ENCODE measurements at places on chromosomes 4 and X.

GRCh38 chr4:108988464-108989195 lies 225.8 kb upstream of the ETNPPL start:
- DNase-seq, result no peak

GRCh38 chrX:135463937-135464336 lies 42.2 kb downstream of the SMIM10L2A start:
- peak; percentile 1 for DNase-seq

DNA sequence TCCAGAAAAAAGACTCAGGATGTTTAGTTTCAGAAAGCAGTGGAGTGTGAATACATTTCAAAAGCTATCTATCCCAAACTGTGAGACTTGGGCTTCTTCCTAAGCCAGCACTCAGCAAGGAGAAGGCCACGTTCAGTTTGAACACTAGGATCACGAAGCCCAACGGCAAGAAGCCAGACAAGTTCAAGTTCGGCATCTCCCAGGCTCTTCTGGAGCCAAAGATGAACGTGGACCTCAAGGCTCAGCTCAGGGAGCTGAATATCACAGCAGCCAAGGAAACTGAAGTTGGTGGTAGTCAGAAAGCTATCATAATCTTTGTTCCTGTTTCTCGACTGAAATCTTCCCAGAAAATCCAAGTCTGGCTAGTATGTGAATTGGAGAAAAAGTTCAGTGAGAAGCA lies 7.6 kb downstream of the PLAC1 start:
- DNase-seq, result no peak

GRCh38 chr4:13523591-13524503 lies 20.5 kb downstream of the NKX3-2 start:
- DNase-seq, result no peak

DNA sequence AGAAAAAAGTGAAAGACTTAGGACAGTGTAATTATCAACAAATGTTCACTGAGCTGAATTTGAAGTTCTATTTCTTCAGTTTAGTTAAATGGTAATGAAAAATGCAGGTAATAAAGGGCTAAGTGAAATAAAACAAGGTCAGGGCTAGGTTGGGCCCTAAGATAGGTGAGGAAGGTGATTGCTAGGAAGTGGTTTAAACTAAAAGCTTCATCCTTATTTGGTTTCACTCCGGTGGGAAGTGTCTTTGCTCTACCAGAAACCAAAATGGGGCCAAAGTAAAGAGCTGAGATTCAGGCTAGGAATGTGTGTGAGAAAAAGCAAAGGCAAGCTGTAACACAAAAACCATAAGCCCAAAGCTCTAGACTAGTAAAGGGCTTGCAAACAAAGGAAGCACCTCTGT lies 31.0 kb downstream of the TAB3 start:
- no peak for DNase-seq

GRCh38 chr4:6331018-6331417 lies 61.4 kb downstream of the WFS1 start:
- DNase-seq, result peak; percentile 37

GRCh38 chr4:141680060-141680459 lies 43.7 kb downstream of the IL15 start:
- no peak for DNase-seq

DNA sequence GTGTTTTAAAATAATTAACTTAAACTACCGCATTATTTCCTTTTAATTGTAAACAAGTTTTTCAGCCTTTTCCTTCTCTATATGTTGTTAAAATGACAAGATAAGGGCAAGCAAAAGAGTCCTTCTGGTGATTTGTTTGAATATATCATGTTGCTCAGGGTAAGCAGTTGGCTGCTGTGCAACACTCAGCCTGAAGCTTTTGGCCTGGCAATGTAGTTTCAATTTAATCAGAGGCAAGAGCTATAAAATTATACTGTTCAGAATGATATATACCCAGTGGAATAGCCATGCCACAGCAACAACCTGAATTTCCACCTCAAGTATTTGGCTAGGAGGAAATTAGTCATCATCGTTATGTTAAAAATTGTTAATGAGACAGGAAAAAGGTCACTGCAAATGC lies 53.4 kb downstream of the GRXCR1 start:
- no peak for DNase-seq

GRCh38 chr4:88623097-88623496 lies 30.8 kb downstream of the HERC3 start:
- no peak for DNase-seq

- DNase-seq, result no peak
Measured at GRCh38 chr4:16745009-16745635, 153.3 kb downstream of the LDB2 start.

GRCh38 chr4:7348946-7349900 lies 85.5 kb downstream of the PSAPL1 start:
- no peak for DNase-seq

DNA sequence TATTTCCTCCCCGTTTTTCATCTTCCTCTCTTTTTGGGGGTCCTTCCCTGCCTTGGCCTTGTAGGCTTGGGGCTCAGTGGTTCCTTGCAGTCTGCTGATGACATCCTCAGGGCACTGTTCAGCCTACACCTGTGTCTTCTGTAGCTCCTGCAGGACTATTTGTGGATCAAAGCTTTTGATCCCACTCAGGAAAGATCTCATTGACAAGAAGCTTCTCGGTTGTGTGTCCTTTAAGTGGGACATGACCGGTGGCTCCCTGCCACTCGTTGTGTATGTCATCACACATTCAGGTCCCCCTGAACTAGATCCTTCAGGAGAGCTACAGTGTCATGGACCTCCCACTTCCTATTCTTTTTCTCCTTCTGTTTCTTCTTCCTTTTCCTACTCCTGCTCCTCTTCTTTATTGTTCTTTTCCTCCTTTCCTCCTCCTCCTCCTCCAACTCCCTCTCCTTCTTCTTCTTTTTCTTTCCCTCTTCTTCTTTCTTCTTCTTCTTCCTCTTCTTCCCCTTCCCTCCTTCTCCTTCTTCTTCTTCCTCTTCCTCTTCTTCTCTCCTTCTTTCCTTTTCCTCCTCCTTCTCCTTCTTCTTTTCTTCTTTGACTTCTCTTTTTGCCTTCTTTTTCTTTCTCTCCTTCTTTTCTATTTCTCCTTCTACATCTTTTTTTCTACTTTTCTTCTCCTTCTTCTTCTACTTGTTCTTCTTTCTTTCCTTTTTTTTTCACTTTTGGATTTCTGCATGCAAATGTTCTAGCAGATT lies 67.8 kb downstream of the NBDY start:
- no peak for DNase-seq

DNA sequence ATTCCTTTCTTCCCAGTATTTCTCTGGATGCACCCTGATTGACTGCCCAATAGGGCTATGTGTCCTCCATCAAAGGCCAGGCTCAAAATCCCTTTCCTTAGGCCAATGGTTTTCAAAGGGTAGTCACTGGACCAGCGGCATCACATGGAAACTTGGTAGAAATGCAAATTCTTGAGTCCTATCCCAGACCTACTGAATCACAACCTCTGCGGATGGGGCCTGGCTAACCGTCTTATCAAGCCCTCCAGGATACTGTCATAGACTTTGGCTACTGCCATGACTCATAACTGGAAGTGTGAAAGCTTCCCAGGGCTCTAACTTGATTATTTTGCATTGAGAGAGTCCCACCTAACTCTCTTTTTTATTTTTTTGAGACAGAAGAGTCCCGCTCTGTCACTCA lies 71.9 kb upstream of the TFDP3 start:
- no peak for DNase-seq

DNA sequence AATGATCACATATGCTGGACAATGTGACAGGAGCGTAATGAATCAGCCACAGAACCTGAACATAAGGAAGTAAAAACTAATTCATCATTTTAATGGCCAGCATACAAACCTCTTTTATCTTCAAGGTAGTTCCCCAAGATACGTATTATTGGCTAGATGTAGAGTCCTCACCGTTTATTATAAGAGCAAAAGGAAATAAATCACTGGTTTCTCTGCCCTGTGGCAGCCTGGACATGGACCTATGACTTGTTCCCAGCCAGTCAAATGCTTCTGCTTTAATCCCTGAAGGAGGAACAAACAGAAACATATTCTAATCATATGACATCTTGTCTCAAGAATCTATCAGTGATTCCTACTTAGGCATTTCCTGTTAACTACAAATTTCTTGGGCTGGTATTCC lies 86.8 kb upstream of the FAM241A start:
- no peak for DNase-seq

GRCh38 chrX:24002167-24002566 lies 24.8 kb downstream of the KLHL15 start:
- no peak for DNase-seq

DNA sequence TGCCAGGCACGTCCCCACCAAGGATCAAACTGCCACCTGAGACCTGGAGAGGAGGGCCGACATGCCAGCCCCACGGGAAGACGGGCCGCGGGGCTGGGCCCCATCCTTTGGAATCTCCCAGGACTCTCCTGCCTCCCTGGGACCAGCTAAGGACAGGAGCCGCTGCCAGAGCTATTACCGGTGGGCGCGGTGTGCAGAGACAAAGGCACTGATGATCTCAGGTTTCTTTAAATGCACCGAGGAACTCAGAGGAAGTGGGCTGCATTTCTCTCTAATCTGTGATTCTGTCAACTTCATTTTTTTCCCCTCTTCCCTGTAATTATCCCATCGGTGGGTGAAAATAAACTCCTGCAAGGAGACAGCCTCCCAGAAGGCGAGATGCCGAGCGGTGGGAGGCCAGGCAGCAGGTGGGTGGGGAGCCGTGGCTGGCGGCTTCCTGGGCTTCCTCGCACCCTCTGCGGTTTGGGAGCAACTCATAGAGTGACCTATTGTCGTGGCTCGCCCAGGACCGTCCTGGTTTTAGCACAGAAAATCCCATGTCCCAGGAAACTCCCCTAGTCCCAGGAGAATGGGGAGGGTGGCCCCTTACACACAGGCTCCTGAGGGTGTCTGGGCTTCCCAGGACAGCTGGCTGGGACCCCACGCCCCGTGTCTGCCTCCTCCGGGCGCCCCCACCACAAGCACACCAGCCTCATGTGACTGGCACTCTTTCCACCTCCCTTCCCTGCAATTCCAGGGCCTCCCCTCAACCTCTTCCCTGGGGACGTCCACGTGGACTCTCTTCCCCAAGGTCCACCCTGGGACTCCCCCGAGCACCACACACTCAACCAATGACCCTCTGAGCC lies 62.3 kb upstream of the ADRA2C start:
- no peak for DNase-seq

GRCh38 chrX:87578978-87579377 lies 61.4 kb downstream of the KLHL4 start:
- no peak for DNase-seq

- no peak for DNase-seq
Measured at GRCh38 chrX:129496625-129497024, 26.7 kb downstream of the SMARCA1 start.

DNA sequence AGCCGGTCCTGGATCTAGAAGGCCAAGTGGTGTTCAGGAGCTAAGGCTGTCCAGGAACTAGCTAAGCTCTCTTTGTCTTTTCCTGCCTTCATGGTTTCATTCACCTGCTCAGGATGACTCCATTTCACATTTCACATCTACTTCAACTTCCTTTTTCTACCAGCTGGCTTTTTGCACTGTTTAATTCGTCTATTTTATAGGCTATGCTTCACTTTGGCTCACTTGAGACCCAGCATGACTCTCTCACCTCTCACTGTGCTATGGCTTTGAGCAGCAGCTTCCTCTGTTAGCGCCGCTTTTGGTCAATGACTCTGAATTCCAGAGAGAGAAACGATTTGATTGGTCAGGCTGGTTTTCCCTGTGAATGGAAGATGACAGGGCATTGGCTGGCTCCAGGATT lies 213.5 kb upstream of the CLNK start:
- no peak for DNase-seq

GRCh38 chr4:160175064-160175643 lies 1072.3 kb downstream of the RAPGEF2 start:
- no peak for DNase-seq

DNA sequence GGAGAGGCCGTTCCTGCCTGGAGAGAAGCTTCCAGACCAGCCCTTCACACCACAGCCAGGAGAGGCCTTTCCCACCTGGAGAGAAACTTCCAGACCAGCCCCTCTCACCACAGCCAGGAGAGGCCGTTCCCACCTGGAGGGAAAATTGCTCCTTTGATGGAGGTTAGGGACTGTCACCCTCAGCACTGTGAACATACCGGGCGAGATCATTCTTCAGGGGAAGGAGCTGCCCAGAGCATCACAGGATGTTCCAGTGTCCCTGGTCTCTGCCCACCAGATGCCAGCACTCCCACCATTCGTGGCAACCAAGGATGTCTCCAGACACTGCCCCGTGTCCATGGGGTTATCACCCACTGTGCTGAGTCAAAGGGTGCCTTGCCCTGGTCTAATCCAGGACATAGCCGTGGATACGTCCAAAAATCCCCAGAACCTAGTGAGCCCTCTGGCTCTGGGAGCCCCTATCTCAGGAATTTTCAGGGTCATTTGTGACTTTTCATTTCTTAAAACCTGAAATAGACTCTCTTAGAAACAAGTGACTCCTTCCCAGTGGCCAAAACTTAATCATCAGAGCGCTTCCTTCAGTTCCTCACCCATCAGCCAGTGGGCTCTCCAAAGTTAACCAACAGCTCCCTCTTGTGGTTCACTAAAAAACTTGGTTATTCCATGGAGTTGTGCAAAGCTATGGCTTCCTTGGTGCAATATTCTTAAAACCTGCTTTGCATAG lies 80.2 kb downstream of the CRMP1 start:
- peak; percentile 36 for DNase-seq

GRCh38 chrX:45137531-45137930 lies 63.1 kb downstream of the DIPK2B start:
- DNase-seq, result no peak

DNA sequence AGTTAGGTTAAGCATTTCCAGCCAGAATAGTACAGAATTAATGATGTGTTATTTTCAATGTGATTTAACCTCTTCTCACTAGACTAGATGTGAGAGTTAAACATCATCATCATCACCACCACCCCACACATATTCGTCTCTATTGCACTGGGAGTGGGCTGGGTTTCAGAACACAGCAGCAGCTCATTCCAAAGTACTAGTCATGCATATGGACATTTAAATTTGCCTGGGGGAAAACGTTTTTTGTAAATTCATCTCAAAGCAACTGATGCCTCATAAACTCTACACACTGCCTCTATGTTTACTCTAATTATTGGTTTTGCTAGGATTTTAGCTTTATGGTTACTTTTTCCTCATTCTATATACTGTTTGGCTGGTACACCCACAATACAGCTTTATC lies 509.1 kb downstream of the PPP4R3C start:
- DNase-seq, result no peak

- DNase-seq, result no peak
Measured at GRCh38 chrX:152405561-152405960, 45.6 kb downstream of the GABRA3 start.

DNA sequence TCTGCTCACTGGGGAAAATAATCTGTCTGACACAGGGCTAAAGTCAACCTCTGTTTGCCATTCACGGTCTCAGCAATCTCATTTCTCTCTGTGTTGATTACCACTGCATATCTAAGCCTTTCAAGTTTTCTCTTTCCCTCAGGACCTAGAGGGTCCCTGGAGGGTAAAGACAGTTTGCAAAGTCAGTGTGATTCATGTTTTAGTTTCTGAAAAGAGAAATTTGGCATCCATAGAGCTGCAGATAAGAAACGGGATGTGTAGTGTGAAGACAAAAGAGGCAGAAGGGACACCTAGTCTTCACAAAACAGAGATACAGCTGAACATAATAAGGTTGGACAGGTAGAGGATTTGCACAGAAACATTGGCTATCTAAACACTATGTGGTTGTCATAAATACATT lies 34.5 kb upstream of the KDR start:
- no peak for DNase-seq

- DNase-seq, result no peak
Measured at GRCh38 chr4:112517067-112517634, 1.2 kb upstream of the NEUROG2 start.

All from CD4-positive, alpha-beta T cell treated with Interleukin-21 for 1 hour (primary cell).